ENCODE measurements at places on chromosomes 7 and 10.

DNA sequence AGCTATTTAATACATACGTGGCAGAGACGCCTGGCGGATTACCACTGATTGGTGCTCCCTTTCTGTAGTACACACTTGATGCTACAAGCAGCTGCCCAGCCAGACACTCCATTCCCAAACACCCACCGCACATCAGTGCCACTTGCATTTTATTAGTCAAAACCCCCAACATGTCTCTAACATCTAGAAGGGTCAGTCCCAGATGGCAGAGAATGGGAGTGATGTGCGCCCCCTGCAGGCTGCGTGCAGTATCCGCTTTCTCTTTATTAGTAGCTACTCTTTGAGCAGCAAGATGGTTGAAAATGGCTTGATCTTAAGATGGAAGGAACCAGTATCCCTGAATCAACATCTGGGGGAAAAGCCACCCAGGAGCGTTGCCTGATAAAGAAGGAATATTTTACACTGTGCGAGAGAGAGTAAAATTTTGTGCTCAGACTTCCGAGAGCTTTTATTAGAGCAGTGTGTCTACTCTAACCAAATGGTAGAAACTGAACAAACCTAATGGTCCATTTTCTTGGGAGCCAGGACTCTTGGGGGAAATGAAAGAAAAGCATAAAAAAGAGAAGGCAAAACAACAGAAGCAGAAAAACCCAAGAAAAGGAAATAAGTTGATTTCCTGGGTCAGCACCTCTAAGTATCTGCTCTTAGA lies 78.3 kb downstream of the ST8SIA6 start:
- no peak for DNase-seq

GRCh38 chr7:44796034-44796503 lies 412 bp upstream of the PPIA start:
- DNase-seq: no peak

GRCh38 chr7:114229246-114229645 lies 185.4 kb upstream of the FOXP2 start:
- DNase-seq: no peak

- DNase-seq: no peak
Observed at GRCh38 chr7:25549271-25549921, 321.1 kb upstream of the NPVF start.

Data from stimulated activated CD8-positive, alpha-beta memory T cell treated with anti-CD3 and anti-CD28 coated beads, Interleukin-7, amount 100 ng/mL, for 1 hour (primary cell).